ENCODE measurements at places on chromosomes 6 and 20.

DNA sequence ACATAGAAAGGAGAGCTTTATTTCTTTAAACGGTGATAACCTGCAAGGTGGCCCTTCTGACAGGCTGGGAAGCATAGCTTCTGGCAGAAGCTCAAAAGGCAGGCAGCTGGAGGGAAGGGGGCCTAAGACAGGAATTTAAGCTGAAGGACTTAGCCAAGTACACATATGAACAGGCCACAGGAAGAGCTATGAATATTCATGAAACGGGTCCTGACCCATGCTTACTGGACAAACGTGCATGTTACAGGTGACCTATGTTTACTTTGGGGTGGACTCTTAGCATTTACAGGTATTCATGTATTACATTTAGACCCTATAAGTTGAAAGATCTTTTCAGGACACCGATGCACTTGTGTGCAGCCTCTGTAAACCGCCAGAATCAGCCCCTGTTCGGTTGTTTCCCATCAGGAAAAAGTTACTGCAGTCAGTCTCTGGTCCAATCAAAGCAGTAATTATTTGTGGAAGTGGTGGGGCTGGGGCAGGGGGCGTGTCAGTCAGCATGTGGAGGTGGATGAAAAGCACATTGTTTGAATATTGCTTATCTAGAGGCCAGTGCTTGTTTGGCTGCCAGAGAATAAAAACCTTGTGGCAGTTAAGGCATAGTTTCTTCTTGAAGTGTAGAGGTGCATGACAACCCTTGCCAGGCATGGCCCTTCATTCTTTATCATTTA, 2.9 kb upstream of the GZF1 start:
- DNase-seq, result no peak

DNA sequence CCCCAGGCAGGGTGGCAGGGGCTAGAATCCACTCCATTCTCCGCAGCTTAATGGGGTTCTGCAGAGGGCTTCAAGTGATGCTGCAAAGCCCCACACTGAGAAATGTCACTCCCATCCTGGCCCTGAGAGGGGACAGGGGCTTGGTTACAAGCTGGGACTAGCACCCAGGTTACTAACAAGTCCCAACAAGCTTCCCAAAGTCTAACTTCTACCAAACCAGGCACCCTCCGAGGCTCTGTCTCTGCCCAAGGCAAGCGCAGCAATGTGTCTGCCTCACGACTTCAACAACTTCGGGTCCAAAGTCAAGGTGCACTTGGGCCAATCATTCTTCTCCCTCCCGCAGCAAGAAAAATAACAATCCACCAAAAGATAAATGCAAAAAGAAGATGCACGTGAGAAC, 45.6 kb downstream of the NFATC2 start:
- DNase-seq, result no peak

- no peak for DNase-seq
These were observed 41.5 kb downstream of the SENP6 start for GRCh38 chr6:75643173-75643572.

DNA sequence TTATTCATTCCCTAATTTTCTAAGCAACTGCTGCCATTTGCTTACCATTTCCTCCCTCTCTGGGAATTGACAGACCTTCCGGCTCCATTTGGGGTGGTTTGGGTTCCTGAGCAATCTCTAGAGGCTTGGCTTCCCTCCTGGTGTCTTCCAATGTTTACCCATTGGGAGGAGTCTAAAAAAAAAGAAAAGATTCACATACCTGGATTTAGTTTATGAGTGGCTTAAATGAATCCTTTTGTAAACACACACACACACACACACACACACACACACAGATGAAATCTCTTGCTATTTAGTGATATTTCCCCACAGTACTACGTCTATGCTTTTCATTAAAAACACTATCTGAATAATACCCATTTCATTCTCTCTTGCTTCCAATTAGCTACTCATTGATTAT, 48.3 kb upstream of the TRAF3IP2 start:
- DNase-seq, result no peak

DNA sequence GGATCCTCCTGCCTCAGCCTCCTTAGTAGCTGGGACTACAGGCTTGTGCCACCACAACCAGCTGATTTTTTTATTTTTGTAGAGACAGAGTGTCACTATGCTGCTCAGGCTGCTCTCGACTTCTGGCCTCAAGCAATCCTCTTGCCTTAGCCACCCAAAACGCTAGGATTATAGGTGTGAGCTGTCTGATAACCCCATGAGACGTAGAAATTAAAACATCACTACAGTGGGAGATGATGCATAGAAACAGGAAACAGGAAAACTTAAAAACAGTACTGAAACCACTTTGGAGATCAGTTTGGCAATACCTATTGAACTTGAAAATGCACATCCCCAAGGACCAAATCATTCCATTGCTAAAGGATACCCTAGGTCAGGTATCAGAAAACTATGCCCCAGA, 10.8 kb downstream of the SENP6 start:
- no peak for DNase-seq

- no peak for DNase-seq
These were observed 171.9 kb upstream of the PMEPA1 start for GRCh38 chr20:57881466-57882385.

DNA sequence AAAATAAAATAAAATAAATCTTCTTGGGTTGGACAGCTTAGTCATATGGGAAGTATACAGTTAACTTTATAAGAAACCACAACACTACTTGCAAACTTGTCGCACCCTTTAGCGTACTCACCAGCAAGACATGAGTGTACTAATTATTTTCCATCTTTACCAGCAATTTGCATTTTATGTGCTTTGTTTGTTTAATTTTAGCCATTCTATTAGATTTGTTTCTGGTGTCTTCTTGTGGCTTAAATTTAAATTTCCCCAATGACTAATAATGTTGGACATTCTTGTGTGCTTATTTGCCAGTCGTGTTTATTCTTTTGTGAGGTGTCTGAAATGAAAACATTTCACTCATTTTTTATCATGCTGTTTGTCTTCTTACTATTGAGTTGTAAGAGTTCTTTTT, 1172.2 kb upstream of the CITED2 start:
- DNase-seq, result no peak

- DNase-seq, result no peak
These were observed 56.2 kb upstream of the EPB41L1 start for GRCh38 chr20:36098364-36098763.

GRCh38 chr6:69973138-69973537, 106.8 kb downstream of the COL19A1 start:
- DNase-seq, result no peak

GRCh38 chr6:143612186-143612585, 65.6 kb upstream of the PHACTR2 start:
- no peak for DNase-seq

GRCh38 chr6:79610306-79611009, 20.7 kb upstream of the SH3BGRL2 start:
- DNase-seq, result no peak

- DNase-seq, result no peak
These were observed 32.9 kb downstream of the FRK start for GRCh38 chr6:116027801-116028200.

DNA sequence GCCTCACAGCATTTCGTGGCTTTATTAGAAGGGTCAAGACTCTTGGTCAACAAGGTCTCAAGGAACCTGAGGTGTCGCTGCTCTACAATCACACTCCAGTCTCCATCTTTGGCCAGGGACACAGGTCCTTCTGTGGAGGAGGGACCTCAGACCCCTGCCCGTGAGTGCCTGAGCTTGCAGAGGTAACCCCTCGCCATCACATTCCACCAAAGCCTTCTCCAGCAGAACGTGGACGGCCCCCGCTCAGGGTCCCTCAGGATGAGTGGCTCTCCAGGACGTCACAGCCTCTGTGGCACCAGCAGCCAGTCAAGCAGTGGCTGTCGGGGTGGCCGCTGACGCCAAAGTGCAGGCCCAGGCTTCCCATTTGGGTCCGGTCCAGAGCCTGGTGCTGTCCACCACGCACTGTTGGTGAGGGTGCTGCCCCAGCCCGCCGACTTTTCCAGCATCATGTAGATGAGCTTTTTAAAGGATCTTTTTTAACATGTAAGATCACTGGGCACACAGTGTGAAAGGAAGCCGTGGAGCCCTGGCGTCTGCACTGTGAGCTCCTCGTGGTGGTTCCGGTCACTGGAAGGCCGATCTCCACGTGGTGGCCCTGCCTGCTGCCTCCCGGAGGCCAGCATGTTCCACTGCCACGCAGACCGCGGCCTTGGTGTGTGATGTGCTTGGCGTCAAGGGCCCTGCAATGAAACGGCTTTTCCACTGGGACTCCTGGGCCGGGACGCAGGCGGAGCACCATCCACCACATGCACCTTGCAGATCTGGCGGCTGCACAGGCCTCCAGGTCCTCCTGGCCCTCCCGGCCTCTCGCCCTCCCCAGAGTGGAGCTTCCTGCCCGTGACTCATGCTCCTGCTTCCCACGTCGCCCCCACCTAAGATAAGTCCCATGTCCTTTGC, 8.3 kb upstream of the KIF25 start:
- no peak for DNase-seq

Measured in activated CD4-positive, alpha-beta T cell treated with anti-CD3 and anti-CD28 coated beads, Interleukin-2, amount 50 U/mL, for 48 hours (primary cell).